OCI-LY7 (cell line): ENCODE measurements at places on chromosomes 16 and 17.
A peak's percentile ranks its signal among the peaks of the same experiment; 100 is the strongest.

DNA sequence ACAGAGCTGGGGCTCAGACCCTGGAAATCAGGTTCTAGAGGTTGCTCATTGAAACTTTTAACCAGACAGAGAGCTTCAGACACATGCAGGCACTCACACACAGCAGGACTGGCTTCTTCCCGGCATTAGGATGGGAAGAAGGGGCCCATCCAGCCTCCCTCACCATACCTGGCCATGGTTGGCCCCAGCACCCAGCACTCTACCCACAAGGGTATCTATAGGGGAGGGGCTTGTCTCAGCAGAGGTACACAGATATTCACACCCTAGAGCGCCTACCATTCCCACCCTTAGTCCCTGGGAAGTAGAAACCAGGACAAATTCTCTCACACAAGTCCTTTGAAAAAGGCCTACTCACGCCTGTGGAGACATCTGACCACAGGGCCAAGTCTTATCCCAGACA lies 20.5 kb upstream of the CCL2 start:
- no peak for DNase-seq

- DNase-seq, result no peak
Measured at GRCh38 chr17:3821101-3821500, 20.1 kb upstream of the ITGAE start.

DNA sequence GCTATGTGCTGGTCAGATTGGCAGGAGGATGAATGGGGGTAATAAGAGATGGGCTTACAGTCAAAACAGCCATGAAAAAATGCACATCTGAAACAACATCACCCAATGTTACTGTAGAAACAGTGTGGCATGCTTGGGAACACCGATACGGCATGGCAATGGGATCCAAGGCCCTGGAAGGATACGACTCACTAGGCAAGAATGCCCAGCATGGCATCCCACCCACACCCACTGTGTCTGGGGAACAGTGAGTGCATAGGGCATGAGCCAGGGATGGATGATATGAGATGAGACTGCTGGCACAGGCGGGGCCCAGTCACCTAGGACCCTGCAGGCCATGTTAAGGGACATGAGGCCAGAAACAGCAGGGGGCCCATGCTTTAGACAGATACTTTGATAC lies 11.5 kb downstream of the TRIM25 start:
- DNase-seq, result no peak

- DNase-seq, result peak; percentile 11
Measured at GRCh38 chr17:61786088-61786487, 77.2 kb downstream of the BRIP1 start.

- no peak for DNase-seq
Measured at GRCh38 chr16:31471241-31471874, 594 bp upstream of the TGFB1I1 start.

DNA sequence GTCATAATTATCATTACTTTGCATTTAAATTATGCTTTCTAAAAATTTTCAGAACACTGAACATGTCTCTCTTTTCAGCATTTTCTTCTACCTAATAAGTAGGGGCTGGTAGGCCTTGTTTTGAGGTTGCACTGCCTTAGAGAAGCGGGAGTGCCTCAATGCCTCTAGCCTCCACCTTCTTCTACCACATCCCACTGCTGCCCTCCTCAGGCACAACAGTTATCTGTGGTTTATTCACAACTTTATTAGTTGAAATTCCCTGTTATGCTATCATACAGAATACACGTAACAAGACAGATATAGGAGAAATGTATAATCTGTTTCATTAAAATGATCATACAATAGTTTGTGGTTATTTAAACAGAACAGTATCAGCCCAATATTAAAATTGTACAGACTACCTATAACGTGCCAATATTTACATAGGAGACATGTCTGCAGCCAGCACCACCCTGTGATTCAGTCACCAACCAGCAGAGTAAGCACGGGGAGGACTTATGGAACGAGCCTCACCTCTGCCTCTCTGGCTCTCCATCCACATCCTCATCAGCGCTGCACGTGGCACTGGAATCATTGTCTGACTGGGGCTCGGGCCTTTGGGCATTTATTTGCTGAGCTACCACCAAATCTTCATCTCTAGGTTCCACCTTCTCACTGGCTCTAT lies 101.2 kb downstream of the TTC19 start:
- DNase-seq, result no peak

- no peak for DNase-seq
Measured at GRCh38 chr16:20137909-20138308, 64.2 kb upstream of the GPR139 start.

GRCh38 chr17:50152736-50153135 lies 2.3 kb upstream of the PPP1R9B start:
- DNase-seq, result no peak

DNA sequence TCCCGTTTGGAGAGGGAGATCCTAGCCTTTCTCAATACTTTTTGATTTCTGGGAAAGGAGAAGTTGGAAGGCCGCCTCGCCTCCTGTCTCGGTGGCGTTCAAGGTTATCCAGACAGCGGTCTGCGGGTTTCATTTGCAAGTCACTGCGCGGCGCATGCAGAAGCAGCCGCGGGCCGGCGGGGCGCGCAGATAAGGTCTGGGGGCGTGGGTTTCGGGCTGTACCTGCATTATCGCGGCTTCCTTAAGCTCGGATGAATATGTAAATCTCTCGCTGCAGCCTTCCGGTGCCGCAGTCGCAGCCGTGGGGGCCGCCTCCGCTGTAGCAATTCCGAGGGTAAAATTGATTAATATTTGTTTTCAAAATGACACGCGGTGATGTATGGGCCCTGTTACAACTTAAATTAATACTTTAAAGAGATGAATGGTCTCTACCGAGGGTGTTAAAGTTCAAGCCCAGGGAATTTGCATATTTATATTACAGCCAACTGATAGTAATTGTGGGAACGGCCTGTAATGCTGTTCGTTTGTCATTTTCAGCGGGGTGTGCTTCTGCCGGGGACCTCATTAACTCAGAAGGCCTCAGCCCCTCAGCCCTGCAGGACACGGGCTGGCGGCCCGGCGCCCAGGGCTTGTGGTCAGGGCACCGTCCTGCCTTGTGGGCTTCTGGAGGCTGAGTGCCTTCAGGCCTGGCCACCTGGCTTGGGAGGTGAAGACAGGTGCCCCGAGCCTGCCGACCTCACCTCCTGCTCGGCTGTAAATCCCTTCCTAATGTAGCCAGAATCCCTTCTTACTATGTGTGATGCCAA lies 99.4 kb downstream of the CYLD start:
- no peak for DNase-seq

DNA sequence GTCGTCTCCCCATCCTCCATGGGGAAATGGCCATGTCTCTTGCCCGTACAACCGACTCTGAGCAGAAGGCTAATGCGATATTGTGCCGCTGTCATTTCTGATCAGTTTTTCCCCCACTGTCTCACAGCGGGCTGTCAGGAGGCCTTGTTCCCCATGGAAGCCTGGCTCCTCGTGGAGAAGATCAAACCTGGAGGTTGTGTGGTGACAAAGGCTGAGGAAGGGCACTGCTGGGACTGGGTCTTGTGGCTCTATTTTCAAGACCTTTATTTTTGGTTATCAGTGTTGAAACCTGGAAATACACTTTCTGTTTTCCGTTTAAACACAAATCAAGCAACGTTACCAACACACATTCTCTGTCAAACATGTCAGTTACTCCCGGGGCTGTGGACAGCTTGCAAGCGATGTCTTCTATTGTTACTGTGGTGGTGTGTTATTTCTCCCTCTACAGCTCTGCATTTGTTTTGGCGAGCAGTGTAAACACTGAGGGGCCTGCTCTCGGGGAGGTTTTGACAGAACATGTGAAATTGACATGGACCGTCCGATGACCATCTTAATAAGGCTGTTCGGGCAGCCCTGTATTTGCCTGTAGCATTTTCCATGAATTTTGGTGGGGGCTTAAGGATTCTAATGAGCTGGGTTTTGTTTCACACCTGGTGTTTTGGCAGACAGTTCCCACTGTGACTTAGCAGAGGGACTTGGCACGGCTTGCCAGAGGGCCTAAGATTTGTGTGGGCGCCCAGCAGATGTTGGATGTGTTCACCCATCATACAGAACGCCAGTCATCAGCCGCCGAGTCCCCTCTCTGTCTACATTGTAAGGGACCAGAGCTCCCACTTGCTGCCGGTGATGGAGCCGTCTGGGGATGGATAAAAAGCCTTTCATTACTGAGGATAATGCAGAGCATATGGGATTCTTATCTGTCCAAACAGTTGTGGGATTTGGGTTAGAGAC lies 12.5 kb downstream of the RBFOX1 start:
- DNase-seq, result no peak

- DNase-seq, result no peak
Measured at GRCh38 chr17:30225919-30226553, 9.5 kb downstream of the SLC6A4 start.

DNA sequence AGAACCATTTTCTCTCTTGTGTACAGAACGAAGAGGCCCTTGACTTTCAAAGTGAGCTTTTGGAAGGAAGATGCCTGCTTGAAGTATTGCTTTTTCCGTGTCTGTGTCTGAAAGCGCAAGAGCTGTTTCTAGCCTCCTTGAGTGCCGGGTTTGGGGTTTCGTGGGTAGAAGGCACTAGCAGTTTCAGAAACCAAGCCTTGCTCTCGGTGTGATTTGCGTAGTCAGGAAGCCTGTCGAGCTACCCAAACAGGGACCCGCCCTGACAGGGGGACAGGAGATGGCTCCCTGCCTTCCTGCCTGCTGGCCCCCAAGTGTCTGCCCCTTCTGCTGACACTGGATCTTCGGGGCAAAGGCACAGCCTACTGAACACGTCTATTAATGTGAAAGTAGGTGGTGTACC lies 322.0 kb downstream of the MAF start:
- peak; percentile 42 for DNase-seq

GRCh38 chr17:76775021-76775600 lies 37.2 kb downstream of the MFSD11 start:
- DNase-seq, result no peak

GRCh38 chr16:88482630-88483391 lies 29.7 kb downstream of the ZFPM1 start:
- DNase-seq, result no peak

DNA sequence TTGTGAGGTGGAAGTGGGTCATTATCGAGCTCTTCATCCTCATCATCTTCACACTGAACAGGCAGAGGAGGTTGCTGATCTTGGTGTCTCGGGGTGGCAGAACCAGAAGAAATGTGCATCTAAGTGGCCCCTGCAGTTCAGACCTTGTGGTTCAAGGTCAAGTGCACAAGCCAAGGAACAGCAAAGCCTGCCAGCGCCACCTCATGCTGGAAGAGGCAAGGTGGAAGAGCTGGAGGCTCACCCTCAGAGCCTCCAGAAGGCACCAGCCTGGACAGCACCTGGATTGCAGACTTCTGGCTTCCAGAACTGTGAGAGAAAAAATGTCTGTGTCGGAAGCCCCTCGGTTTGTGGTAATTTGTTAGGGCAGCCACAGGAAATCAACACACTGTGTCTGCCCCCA lies 32.7 kb downstream of the IFT140 start:
- no peak for DNase-seq

- no peak for DNase-seq
Measured at GRCh38 chr17:8494506-8495111, 58.9 kb downstream of the NDEL1 start.

DNA sequence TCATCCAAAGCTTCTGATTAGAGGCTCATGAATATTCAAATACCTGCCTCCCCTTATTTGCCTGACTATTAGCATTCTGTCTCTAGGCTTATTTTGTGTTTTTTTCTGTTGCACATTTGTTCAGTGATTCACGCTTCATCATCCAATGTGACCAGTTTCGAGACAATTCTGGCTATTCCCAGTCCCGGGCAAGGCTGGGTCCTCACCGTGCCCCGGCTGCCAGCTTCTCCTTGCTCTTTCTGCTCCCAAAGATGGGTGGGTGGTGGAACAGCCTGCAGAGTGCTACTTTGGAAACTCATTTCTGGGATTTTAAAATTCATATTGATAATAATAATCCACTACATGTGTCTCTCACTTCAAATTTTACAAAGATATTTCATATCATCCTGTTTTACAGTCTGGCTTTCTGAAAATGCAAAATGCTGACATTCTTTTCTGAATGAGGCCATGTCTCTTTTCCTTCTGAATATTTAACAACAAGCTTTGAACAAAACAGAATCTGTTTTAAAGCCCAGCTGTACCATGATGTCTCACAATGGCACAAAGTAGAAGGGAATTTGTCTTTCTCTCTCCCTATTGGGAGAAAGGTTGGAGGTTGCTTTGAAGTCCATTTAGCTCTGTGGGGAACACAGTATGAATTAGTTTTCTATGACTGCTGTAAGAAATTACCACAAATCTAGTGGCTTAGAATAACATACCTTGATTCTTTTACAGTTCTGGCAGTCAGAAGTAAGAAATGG lies 116.9 kb upstream of the CDH13 start:
- DNase-seq, result no peak
